HEK293T (cell line): ENCODE measurements at places on chromosomes 3 and 15.
A peak's percentile ranks its signal among the peaks of the same experiment; 100 is the strongest.

- DNase-seq = no peak
Observed at GRCh38 chr3:21174461-21174860, 576.5 kb downstream of the ZNF385D start.

DNA sequence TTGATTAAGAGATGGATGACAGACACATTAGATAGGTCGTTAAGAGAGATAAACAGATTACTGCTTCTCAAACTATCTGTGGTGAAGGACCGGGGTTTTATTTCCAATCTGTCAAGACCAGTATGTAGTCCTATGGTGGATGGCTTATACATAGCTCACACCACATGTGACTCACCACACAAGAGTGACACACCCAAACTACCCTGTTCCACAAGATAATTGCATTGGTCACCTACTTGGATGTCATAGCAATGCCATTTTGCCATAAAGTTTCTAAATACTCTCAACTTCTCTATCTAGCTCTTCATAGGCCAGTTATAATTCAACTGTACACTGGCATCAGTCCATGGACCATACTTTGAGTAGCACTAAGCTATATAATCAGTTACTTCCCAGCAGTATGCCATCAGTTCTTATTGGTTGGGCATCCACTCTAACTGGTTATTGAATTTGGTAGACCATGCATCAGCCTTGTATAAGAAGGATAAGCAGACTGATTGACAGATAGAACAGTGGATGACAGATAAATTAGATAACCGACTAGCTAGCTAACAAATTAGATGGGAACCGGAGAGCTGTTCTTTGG, 11.6 kb downstream of the WWTR1 start:
- no peak for DNase-seq

GRCh38 chr15:25727867-25728600, 135.1 kb downstream of the ATP10A start:
- DNase-seq = no peak

DNA sequence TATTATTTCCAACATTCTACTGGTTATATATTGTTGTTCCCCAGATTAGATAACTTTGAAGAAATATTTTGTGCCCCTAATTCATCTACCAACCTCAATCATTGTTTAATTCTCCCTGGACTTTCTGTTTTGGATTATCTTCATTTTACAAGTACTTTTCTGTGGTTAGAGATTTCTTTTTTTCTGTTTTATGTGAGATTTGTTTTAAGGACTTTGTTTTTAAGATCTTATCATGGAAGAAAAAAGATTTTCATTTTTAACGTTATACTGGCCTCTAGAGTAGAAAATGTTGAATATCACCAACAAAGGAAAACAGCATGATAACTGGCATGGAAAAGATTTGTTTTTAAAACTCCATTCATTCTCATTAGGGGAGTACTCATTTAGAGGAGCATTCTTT, 210.9 kb upstream of the KCNMB2 start:
- no peak for DNase-seq

- DNase-seq = no peak
Observed at GRCh38 chr3:33433843-33434242, 6.4 kb downstream of the UBP1 start.

DNA sequence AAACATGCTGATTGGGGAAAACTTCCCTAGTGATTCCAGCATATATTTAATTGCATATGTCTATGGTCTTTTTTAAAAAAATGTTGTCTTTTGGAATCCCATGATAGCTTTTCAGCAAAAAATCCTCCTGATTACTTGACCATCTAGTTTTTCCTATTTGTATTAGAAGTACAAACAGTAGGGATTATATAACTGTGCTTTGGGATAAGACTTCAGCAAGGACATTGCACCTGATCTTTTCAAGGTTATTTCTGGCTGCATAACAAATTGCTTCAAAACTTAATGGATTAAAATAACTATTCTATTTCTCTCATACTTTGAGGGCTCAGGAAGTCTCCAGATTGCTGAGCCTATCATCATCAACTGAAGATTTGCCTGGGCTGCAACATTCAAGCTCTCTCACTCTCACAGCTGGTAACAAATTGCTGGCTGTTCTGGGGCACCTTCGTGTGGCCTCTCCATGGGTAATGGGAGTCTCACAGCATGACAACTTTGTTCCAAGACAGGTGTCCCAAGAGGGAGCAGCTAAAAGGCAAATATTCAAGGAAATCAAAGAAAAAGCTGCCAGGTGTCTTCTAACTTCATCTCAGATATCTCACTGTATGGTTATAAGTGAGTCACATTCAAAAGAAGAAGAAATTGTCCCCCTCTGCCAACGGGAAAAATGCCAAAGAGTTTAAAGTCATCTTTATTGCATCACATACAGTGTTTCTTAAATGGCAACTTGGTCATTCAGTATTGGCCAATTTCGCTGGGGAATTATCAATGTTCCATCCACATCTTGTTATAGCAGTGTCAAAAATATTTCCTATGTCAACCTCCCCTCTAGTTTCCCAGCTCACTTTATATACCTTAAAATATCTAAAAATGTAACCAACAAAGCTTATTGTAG, 644.5 kb upstream of the GRM7 start:
- DNase-seq = no peak

DNA sequence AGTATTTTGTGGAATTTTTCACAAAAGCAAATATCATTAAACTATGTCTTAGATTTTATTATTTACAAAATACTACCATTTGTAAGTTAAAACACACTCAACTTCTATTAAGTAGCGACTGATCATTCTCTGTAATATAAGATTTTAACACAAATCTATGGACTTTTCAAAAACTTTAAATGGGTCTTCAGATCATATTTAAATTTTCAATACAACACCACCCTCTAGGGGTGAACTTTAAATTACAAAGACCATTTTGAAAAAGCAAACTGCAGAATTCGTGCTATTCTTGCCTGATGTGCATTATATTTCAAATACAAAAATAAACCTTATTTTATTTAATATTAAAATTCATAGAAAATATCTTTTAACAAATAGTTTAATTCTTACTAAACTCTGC, 8.2 kb upstream of the VGLL4 start:
- no peak for DNase-seq

GRCh38 chr3:4831580-4831950, 147.7 kb upstream of the BHLHE40 start:
- no peak for DNase-seq

DNA sequence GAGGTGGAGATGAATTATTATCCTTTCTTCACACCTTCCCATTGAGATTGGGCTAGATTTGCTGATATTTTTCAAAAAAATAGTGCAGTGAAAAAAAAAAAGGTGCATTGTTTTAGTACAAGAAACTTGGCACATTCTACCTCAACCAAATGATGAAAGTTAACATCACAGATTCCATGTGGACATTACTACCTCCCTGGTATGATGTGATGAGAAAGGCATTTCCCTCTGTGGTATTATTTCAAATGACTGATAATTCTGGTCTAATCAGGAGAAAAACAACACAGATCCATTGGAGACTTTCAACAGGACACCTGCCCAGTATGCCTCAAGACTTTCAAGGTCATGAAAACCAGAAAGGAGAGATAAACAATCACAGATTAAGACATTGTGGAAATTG, 313.4 kb downstream of the BCHE start:
- DNase-seq = no peak

DNA sequence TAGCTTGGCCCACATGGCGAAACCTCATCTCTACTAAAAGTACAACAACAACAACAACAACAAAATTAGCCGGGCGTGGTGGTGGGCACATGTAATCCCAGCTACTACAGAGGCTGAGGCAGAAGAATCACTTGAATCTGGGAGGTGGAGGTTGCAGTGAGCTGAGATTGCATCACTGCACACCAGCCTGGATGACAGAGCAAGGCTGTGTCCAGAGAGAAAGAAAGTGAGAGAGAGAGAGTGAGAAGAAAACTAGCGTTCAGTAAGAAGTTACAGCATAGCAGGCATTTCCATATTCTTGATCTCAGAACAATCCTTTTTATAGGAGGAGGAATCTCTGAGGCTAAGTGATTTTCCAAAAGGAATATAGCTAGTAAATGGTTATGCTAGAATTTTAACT, 1076.1 kb downstream of the AGBL1 start:
- DNase-seq = no peak

DNA sequence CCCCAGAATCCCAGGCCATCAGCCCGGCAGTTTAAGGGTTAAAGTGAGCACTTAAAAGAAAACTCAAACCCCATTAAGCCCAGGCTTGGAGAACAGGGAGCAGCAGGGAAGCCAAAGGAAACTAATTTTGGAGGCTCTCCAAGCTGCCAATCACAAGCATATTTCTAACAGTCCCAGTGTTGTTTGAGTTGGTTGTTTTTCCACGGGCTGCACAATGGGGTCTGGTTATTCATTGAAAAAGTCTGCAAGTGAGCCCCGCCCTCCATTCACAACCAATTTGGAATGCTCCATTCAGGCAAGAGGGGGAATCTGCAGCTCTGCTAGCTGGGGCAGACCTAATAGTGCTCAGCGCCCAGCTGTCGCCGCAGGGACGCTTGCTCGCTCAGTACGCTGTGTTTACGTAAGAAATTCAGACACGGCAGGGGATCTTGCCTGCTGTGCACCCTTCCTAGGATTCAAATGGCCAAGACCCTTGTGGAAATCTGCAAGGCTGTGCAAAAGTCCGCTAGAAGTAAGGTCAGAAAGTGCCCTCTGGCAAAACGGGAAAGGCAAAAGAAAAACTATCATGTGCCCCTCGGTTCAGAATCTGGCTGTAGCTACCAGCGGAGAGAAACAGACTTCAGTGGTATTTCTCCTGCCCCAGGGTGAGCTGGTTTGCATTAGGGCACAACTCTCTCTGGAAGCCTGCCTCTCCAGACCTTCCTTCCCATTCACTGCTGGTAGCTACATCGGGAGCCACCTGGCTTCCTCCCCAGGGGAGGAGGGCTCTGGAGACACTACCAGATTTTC, 11.0 kb downstream of the ETV5 start:
- DNase-seq = peak; percentile 71

DNA sequence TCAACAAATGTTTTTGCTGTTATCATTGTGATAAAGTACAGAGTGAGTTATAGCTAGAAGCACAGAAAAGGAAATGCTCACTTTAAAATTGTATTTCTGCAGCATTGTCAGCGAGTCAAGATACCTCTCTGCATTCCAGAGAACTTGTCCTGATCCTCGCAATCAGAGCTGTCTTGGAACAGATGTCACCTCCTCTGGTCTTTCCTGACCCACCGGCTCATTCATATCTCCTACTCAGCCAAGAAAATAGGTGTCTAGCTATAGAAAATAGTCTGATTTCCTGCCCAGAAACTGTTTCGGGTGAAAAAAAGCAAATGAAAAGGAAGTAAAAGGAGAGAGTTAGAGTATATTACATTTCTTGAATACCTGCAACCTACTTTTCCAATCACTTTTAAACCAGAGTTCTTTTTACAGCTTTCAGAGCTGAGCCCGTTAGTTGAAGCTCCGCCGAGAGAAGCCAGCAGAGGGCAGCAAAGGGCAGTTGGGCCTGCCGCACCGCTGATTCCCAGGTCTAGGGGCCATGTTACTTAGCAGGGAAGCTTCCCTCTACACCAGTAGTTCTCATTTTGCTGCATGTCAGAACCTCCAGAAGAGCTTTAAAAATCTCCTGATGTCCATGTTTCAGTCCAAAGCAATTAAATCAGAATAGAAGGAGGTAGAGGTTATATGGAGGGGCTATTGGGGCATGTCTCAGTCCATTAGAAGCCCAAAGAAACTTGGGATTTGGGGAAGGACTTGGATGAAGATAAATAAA, 185.7 kb upstream of the THRB start:
- DNase-seq = peak; percentile 73

DNA sequence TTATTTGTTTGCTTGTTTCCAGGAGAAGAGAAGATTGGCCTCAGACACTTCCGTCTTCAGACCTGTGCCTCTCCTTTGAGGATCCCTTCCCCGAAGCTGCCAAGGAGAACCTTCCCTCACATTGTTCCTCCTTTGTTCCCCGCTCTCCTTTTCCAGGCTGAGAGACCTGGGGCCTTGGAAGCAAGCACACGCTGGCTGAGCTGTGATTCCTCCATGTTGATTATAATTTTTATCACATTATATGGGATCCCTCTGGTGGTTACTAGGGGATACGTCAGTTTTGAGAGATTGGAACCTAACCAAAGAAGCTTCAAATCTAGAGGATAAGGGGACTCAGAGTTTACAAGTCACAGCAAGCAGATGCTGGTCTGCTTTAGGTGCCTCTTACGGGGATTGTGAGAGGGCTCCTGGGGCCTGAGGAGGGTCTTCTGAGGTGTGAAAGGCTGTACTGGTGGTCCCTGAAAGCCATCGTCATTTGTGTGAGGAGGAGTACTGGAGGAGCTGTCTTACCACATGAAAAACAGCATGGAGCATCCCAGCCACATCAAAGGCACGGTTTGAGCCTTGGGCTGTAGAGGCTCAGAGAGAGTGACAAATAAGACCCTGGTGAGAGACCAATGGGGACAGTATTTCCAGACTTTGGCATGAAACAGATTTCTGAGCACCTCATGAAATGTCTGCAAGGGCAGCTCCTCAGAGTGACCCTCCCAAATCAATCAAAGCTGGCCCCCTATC, 760.1 kb upstream of the CFAP20DC start:
- DNase-seq = peak; percentile 34

GRCh38 chr15:77844798-77845446, 212.2 kb upstream of the LINGO1 start:
- no peak for DNase-seq

DNA sequence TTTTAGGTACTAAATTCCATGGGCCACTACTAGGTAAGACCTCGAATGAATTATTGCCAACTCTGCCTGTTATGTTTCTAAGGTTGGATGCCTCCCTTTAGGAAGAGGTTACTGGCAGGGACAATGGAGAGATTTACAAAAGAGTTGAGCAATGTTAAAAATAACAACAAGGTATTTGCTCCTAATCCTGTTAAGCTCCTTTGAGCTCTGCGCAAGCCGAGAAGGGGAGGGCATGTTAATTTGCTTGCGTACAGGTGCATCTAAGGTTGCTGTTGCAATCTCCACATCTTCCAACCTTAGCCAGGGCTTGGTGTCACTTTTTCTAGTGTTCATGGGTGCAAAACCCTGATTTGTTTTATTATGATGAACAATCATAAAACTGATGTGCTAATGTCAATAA, 161.5 kb upstream of the TPM1 start:
- DNase-seq = no peak

GRCh38 chr15:40843885-40844695, at the start of gene SPINT1:
SPINT1 (plus strand) TSS chr15:40844048; CDS start chr15:40844555, 507 bp downstream.
- no peak for DNase-seq

DNA sequence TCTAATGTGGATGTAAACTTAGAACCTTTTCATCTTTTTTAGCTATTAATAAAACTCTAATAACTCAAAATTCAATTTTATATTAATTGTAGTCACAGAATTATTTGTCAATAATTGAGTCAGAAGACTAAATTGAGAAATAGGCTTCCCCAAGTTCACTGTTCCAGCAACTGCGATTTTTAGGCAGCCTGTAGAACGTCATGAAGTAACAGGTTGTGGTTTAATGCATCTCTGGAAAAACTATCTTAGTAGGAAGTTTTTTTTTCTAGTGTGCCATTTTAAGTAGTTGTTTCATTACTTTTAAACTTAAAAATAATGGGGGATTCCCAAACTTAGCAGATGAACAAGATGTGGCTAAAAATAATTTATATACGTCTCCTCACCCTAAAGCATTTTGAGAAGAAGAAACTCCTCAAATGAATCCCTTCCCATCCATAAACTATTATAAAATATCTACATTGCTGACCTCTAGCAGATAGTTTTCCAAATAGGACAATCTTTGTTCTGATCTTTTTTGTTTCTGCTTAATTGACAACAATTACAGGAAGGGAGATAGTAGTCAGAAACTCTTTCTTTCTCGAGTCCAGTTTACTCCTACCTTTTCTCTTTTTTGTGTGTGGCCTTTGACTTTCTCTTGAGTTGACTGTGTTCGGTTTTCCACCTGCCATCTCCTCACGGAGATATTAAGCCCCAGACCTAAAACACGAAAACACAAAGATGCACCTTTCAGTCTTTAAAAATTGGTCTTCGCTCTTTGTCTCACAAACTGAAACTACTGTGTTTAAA, 43.1 kb downstream of the LRCH3 start:
- no peak for DNase-seq

- DNase-seq = no peak
Observed at GRCh38 chr15:94317211-94317610, 85.8 kb downstream of the MCTP2 start.
